ENCODE measurements at places on chromosomes 6 and 20. TPM values are rescaled to one million over a fixed set of nuclear protein-coding genes. Genes with fewer than 3 reads are reported as not detected.
A peak's percentile ranks its signal among the peaks of the same experiment; 100 is the strongest.

Gene SLC25A27
- total RNA-seq = 12.6 TPM

DNA sequence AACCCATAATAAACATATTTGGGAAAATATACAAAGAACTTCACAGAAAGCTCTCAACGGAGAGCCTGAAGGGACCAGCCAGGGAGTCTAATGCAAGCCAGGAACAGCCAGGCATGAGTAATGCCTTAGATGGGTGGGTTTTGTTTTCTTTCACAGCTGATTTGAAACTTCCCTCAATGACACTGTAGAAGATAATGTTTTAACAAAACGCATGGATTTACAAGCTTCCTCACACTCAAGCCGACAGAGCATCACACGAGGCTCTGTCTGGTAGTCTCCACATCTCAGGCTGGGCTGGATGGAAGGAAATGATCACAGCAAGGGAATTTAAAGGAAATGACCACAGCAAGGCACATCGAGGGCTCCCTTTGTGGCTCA lies 113.9 kb downstream of the GMPR start:
- peak overlapping the region; percentile 78 for H3K27ac ChIP-seq
- peak; percentile 62 for DNase-seq
- peaks cover 3% of the 10 kb centered on the region for H3K4me1 ChIP-seq
- H3K36me3 ChIP-seq = no peaks in the 10 kb centered on the region
- no peak overlapping the region for H3K4me3 ChIP-seq

Gene DEF6
- total RNA-seq = 0.51 TPM

- peak; percentile 46 for DNase-seq
- no peaks in the 10 kb centered on the region for H3K27me3 ChIP-seq
- peaks cover 9% of the 10 kb centered on the region for H3K4me1 ChIP-seq
- H3K27ac ChIP-seq = no peak overlapping the region
Measured at GRCh38 chr6:140178520-140178919, 804.1 kb upstream of the CITED2 start.

Gene ZBTB46
- total RNA-seq = 4.5 TPM

Gene ASIP
- total RNA-seq = not detected
